ENCODE measurements at places on chromosomes 2 and 18. TPM values are rescaled to one million over a fixed set of nuclear protein-coding genes. Genes with fewer than 3 reads are reported as not detected.
A peak's percentile ranks its signal among the peaks of the same experiment; 100 is the strongest.

GRCh38 chr2:147603447-147603846 is 241.4 kb upstream of the ACVR2A start:
- DNase-seq, result no peak

- no peak for DNase-seq
Measured at GRCh38 chr2:46174345-46175170, 122.6 kb upstream of the EPAS1 start.

GRCh38 chr2:37625796-37626571 is 45.5 kb downstream of the CDC42EP3 start:
- peak; percentile 69 for DNase-seq

- DNase-seq, result no peak
Measured at GRCh38 chr2:170822290-170823087, 5.8 kb downstream of the GAD1 start.

MBP gene
- 111 TPM for total RNA-seq

FHL2 gene
- 3.6 TPM for total RNA-seq

RGPD4 gene
- not detected for total RNA-seq

Data from activated CD4-positive, alpha-beta T cell treated with anti-CD3 and anti-CD28 coated beads, Interleukin-2, amount 10 ng/mL, durations not matched to agents 7 days and 5 days (primary cell).